ENCODE measurements at places on chromosomes 7 and 10.

GRCh38 chr10:20990604-20991003 is 93.5 kb upstream of the NEBL start:
- DNase-seq: no peak

DNA sequence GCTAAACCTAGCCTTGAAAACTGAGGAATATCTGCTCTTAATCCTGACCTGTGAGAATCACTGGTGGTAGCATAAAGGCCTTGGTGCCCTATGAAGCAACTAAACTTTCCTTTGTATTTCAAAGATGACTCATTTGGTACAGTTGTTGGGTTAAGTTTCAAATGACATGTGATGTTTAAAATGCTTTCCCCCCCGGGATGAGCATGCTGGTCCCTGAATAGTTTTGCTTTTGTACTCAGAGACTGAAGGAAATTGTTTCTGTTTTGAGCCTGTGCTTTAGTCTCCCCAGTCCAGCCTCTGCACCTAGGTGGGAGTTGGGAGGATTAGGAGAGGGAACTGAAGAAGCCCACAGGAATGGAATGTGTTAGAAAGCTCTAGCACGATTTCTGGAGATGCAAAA is 258.9 kb upstream of the NPY start:
- DNase-seq: no peak

DNA sequence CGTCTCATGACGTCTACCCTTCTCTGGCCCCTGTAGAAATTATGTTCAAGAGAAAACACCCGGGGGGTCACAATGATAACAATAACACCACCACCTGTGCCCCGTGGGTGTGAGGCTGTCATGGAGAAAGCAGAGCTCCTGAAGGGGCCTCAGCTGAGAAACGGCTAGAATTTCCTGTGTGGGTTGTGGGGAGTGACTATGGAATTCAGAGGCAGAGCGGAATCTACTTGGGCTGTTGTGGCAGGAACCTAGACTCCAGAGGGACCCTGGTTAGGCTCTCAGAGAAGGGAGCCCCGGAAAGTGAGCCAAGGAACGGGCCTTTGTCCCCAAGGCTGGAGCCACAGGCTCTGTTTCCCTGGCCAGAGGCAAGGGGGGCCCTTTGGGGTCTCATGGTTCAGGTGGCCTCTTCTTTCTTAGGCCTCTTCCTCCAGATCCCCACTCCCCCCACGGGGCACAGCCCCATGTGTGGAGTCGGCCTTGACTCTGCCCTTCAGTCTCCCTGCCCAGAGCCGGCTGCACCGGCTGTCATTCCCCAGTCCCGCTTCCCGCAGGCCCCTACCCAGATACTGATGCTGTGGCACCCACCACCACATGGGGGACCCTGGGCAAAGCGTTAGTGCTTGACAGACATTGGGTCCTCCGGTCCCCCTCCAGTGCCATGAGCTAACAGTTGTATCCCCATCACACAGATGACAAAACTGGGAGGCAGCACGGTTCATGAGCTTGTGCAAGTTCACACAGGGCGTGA is 6.5 kb upstream of the GIMAP8 start:
- DNase-seq: no peak

- no peak for DNase-seq
Measured at GRCh38 chr10:116056445-116057293, 216.3 kb downstream of the GFRA1 start.

- DNase-seq: no peak
Measured at GRCh38 chr10:78890506-78890905, 178.3 kb upstream of the ZMIZ1 start.

DNA sequence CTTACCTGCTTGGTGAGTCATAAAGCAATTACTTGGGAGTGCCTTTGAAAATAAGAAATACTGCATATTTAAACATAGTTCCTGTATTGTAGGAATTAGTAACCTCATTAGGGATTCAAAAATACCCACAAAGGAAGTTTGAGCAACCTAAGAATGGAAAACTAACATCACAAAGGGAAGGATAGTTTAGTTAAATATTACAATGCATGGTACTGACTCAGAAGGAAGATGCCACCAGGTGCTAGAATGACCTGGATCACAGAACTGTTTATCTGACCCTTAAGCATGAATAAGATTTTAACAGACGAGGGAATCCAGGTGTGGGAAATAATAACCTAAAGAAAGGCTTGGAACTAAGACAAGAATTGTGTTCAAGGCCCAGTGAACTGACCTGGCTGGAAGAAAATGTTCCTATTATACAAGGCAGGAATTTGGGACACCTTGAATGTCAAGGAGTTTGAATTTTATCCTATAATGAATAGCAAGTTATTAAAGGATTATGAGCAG is 106.4 kb downstream of the GSAP start:
- DNase-seq: no peak

DNA sequence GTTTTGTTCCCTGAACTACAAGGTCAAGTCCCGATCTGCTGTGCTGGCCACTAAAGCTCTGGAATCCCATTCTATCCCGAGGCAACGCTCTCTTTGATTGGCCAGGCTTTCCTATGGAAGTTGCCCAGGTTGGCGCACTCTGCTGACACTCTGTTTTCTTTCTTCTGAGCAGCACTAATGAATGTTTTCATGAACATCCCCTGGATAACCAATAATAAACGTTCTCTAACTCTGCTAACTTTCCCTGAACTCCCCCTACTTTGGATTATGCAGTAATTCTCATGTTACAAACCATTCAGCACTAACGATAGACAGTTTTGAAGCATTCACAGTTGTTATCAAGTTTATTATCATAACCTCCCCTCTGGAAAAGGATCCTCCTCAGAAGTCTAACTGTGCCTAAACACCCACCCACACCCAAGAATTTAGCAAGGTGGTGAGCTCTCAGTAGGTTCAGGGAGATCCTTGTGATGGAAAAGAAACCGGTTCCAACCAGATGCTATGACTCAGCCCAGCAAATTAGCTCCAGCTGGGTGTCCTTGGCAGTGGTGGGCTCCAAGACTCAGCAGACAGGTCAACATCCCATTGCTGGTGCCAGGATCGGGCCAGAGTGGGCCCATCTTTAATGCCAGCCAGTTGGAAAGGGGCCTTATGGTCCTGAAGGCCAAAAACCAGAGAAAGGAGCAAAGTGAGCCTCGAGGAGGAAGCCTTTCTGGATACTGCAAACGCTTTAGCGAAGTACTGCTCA is 68.4 kb downstream of the CREB3L2 start:
- DNase-seq: no peak

- DNase-seq: no peak
Measured at GRCh38 chr10:98086837-98087708, 47.4 kb upstream of the R3HCC1L start.

DNA sequence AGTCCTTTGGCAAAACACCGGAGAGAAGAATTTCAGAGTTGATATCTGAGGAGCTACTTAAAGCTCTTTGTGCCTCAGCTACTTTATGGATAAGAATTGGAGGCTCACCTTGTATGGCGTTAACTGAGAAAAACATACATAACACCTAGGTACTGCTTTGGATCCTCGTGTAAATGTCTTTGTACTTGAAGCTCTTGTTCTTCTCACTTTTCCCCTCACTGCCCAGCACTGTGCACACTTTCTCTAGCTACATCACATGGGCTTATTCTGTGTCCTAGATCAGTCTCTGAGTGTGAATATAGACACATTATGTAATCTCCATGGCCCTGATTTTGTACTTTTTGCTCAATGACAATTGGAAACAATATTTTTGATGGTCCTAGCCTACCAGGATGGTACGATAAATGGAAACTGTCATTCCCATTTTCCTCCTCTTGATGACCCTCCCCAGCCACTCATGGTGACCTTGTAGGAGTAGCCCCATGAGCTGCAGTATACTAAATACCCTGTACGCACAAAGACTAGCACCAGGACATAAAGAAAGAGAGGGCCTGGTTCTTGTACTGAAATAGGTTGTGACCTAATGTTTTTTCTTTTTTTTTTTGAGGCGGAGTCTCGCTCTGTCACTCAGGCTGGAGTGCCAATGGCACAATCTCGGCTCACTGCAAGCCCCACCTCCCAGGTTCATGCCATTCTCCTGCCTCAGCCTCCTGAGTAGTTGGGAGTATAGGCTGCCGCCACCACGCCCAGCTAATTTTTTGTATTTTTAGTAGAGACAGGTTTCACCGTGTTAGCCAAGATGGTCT is 22.1 kb downstream of the STAMBPL1 start:
- no peak for DNase-seq

DNA sequence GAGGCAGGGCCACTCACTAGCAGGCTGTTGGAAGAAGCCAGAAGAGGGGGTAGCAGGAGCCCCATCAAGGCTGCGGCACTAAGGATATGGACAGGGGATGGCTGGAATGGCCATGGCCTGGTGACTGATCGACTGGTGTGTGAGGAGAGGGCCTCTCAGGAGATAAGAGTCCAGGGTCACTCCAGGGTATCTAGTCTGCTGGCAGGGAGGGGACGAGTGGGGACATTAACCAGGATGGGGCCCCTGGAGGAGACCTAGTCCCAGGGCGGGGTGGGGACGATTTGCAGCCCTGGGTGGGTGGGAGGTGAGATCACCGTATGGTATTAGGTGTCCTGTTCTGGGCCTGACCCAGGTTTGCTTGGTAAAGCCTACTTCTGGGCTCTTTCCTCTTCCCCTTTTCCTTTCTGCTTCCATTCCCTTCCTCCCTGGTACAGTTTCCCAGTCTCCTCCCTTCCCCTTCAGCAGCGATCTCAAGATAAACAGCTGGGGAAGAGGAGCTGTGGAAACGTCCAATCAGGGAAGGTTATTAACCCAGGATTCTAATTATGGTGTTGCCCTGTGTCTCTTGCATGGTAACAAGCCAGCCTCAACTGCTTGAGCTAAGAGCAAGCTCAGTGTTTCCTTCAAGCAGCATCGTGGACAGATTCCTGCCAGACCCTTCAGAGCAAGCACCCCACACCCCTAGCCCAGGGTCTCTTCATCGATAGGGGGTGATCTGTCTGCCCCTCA is 233.2 kb downstream of the RPS24 start:
- no peak for DNase-seq

GRCh38 chr7:22934473-22935065 is 79.4 kb downstream of the HYCC1 start:
- DNase-seq: no peak

- no peak for DNase-seq
Measured at GRCh38 chr7:7109934-7110333, 72.4 kb upstream of the C1GALT1 start.
